ENCODE measurements at places on chromosomes 12 and 14.

DNA sequence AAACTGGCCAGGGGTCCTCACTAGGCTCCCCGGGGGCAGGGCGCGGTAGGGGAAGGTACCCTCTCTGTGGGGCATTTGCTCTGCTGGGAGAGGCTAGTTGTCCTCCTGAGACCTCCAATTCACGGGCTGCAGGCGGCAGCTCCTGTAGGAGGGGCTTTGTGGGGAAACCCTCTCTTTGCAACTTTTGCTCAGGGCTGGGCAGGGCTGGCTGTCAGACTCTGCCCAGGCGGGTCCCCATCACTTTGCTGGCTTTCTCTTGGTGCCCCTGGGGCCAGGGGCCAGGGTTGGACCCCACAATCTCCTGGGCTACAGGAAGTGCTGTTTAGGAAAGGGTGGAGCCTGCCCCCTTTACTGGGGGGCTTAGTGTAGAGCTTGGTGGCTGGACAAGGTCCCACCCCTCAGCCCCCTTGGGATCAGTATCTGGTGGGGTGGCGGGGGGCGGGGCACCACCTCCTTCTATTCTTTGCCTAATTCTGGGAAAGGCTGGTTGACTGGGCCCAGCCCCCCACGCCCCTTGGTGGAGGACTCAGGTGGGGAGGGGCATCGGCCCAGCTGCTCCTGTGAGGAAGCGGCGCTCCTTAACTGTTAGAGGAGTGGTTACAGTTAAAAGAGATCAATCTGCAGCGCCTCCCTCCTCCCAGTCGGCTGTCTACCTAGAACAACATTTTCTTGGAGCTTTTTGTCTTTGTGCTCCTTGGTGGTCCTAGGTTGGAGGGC is 918.7 kb downstream of the AACS start:
- peak; percentile 4 for DNase-seq

- no peak for DNase-seq
These were observed 96.8 kb upstream of the SYT10 start for GRCh38 chr12:33536431-33536830.

DNA sequence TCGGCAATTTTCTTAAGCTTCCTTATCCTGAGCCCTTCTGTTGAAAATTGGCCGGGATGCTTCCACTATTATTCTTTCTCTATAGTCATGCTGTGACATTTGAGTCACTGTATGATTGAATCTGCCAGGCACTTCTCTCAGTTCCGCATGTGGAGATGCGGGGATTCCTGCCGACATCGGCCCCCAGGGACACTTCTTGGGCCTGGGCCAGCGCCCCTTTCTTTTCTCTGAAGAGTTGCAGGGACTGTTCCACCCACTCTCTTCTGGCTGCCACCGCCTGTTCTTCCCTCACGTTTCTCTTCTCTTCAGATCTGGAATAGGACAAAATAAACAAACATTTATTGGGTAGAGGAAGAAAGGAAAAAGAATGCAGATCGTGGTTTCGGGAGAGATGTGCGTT is 310.1 kb downstream of the ETNK1 start:
- no peak for DNase-seq

- no peak for DNase-seq
These were observed 28.6 kb downstream of the GABARAPL1 start for GRCh38 chr12:10241290-10241689.

GRCh38 chr12:42255221-42255865 is 17.3 kb upstream of the YAF2 start:
- DNase-seq, result no peak

Measured in hematopoietic multipotent progenitor cell treated with erythropoietin and hydrocortisone succinate and interleukin-3 and kit ligand, for 4 days (in vitro differentiated cells).